IPS-NIHi11 (cell line): ENCODE measurements at places on chromosomes 3 and 15.

DNA sequence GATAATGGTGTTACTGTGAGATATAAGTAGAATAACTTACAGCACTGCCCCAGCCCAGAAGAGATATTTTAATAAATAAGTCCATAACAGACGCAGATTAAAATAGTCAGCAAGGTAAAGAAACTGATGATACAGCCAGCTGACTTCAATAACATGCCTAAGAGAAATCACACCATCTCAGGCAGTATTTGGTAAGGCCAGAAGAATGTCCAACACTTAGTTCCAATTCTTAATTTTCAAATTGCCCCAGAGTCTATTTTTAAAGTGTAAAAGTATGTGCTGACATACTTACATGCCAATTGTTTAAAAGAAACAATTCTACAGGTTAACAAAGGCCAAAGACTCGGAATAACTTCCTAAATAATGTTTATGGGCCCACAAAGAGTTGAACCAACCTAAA is 1.6 kb downstream of the GNB4 start:
- no peak for DNase-seq

- DNase-seq: no peak
Measured at GRCh38 chr3:140748903-140749302, 71.0 kb downstream of the TRIM42 start.

DNA sequence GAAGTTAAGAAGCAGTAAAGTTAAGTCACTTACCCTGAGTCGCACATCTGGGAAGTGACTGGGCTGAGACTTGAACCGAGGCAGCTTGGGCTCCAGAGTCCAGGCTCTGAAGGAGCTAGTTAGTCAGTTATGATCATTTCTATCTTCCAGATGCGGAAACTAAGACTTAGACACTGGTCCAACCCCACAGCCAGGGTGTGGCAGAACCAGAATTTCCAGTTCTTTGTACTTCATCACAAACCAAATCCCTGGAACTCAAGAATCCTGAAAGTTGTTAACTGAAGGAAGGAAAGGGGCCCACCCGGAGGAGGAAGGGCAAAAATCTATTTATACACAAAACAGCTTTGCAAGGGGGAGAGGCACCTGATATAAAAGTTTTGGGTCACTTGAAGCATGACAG is 389.9 kb downstream of the SHQ1 start:
- no peak for DNase-seq

GRCh38 chr3:88219138-88219792 is 69.5 kb downstream of the C3orf38 start:
- DNase-seq: peak; percentile 80

GRCh38 chr3:127585163-127585812 is 5.2 kb downstream of the TPRA1 start:
- no peak for DNase-seq

DNA sequence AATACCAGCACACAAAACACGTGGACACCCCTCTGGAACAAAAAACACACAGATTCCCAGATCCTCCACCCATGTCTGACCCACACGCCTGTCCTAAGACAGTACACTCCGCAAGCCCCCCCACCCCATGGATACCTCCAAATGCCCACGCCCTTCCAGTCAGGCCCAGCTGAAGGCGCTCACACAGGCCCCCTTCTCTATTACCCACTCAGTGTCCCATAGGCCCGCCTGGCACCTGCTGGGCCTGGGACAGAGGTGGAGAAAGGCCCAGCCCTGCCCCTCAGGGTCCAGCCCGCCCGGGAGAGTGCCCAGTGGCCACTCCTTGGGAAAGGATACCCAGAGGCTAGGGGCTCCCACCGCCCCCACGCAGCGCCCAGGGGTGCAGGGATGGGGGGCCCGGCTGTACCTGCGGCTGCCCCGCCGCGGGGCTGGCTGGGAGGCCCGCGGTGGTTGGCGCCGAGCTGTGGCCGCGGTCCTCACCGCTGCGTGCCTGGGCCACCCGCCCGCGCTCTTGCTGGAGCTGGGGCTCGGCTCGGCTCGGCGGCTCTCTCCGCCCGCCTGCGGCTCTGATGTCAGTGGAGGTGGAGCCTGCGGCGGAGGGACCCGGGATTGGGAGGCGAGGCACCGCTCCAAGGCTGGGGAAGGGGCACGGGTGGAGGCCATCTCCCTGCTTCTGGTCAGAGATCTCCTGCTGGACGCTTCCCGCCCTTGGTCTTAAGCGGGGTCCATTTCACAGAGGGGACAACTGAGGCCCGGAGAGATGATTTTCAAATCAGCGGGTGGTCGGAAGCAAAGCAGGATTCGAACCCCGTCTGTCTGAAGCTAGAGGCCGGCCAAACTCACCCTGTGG is at the start of gene CAMK1:
Gene CAMK1, minus strand, starts transcription at position 522 of the 850 bp plus-strand sequence. CDS start 2,198 bp downstream, outside the sequence.
- peak; percentile 95 for DNase-seq

DNA sequence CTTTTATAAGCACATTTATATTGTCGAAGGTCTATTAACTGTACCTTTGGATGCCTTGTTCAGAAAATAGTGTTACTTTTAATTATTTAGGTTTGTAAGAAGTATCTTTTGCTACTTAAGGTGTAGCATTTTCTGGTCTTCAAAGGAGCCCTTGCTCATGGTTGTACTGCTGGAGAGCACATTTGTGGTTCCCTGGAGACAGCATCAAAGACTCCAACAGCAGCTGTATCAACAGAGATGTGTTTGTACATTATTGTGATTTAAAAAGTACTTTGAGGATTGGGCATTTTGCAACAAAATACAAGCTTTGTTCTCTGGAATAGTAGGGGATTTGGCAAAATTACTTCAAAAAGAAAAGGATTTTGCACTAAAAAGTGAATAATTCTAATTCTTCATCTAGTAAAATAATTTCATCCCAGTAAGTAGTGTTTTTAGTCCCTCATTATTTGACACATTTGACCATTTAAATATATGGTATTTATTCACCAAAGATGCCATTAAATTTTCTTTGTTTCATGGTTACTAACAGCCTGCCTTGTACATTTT is 16.5 kb downstream of the TBC1D23 start:
- DNase-seq: no peak

DNA sequence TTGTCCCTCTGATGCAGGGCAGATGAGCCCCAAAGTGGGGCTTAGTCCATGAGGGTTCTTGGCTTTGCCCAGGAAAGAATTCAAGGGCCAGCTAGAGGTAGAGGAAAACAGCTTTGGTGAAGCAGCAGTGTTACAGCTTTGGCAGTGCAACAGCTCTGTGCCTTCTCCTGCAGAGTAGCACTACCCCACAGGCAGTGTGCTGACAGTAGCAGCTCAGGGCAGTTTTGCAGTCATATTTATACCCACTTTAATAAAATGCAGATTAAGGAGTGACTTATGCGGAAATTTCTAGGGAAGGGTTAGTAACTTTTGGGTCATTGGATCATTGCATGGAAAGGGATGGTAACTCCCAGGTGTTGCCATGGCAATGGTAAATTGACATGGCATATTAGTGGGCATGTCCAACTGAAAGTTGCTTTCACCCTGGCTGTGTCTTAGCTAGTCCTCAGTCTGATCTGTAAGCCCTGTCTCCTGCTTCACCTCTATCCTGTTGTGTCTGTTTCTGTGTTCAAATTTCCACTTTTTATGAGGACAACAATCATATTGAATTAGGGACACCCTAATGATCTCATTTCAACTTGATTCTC is 241.3 kb upstream of the C2CD4B start:
- no peak for DNase-seq

GRCh38 chr15:71048913-71049675 is 66.2 kb upstream of the THSD4 start:
- DNase-seq: no peak

DNA sequence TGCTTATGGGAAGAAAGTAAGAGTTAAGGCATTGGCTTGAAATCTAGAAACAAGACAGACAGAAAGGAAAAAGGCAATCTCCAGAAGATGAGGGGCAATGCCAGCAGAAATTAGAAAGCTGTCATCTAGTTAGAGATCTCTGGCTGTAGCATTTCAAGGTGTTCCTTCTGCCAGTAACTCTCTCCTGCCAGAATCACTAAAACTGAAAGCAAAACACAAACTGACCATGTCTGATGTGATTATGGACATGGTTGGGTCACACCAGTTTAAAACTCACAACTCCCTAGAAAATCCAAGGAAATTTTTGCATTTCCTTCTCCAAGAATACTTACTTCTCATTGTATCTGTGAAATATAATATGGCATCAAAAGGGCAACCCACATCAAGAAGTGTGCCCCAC is 82.9 kb downstream of the LDHAL6B start:
- no peak for DNase-seq

- no peak for DNase-seq
Measured at GRCh38 chr3:160810362-160811236, 54.6 kb downstream of the PPM1L start.

- DNase-seq: no peak
Measured at GRCh38 chr3:179682426-179683080, 29.7 kb downstream of the USP13 start.

GRCh38 chr15:44792715-44793114 is 56.4 kb downstream of the TRIM69 start:
- DNase-seq: no peak

- DNase-seq: no peak
Measured at GRCh38 chr3:193822492-193823212, 229.6 kb downstream of the OPA1 start.

DNA sequence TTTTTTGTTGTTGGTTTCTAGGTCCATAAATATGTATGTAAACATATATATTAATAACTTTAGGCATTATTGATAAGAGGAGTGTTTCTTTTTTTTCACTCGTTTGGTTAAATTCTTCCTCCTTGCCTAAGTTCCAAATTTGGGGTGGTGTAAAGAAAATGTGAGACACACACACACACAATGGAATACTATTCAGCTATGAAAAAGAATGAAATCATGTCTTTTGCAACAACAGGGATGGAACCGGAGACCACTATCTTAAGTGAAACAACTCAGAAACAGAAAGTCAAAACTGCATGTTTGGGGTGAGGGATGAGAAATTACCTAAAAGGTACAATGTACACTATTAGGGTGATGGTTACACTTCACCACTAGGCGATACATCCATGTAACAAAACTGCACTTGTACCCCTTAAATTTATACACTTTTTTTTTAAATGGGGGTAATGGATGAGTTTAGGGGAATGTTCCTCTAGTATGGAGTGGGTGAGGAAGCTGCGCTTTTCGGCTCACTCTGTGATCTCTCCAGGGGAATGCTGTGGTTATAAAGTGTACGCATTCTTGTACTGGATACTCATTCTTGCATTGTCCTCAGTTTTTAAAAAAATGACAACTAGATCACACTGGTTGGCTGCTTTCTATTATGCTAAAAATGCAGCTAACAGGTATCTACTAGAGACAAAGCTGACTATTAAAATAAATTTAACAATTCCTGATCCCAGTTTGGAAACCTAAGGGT is 50.8 kb upstream of the PPARG start:
- DNase-seq: no peak

GRCh38 chr3:121096953-121097352 is 188.9 kb downstream of the STXBP5L start:
- no peak for DNase-seq

DNA sequence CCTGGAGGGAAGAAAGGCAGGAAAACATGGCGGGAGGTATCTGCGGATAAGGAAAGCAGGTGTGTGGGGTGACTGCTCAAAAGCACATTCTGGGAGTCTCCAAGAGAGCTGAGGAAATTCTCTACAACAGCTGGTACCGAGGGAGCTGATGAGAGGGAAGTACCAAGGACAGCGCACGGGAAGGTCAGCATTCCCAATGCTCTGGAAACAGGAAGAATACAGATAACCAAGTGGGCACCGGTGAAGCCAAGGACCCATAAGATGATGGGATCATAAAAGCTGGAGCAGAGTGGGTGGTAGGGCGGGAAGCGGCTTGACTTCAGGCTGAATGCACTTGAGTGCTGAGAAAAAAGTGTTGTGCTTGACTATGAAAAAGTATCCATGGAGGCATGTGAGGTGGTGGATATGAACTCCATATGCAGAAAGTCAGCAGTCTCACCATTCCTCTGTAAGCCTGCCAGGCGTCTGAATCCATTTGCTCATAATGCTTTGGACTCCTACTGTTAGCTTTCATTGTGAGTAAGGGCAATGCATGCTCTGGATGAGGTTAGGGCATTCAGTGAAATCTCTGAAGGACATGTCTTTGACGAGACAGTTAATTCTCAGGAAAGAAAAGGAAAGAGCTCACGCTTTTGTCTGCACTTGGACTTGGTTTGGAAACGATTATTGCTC is 215.5 kb downstream of the NR1D2 start:
- DNase-seq: peak; percentile 58

GRCh38 chr3:101879102-101879501 is 29.8 kb downstream of the NFKBIZ start:
- DNase-seq: no peak

- no peak for DNase-seq
Measured at GRCh38 chr3:154921351-154921750, 158.8 kb upstream of the MME start.

DNA sequence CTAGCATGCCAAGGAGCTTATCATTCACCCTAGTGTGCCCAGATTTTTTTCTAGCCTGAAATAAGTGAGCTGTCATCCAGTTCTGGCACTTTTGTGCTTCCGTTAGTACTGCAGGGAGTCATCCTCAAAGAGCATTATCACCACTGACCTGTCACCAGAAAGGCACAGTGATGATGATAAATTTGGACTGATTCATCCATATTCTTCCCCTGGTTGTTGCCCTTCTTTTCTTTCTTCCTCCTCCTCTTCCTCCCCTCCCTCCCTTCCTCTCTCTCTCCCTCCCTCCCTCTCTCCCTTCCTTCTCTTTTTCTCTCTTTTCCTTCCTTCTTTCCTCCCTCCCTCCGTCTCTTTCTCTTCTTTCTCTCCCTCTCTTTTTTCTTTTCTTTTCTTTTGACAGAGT is 21.3 kb downstream of the SLC35G2 start:
- DNase-seq: no peak

DNA sequence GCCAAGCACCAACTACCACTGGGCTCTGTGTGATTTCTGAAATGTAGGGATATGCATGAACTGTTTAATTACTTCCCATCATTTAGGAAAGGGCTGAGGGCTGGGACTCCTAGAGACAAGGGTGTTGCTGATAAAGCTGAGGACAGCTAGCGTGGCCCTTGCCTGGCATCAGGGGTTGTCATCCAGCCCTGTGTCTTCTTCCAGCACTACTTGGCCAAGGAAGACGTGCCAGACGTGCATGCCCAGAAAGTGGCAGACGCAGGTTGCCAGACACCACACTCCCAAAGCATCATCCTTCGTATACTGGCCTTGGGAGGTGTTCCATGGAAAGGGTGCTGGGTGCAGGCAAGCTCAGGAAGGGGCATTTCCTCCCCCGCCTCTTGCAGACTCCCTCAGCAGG is 64.8 kb downstream of the LRIG1 start:
- no peak for DNase-seq

- DNase-seq: no peak
Measured at GRCh38 chr15:62253294-62253693, 88.2 kb upstream of the C2CD4B start.

- DNase-seq: peak; percentile 33
Measured at GRCh38 chr3:56799251-56799882, 2.4 kb downstream of the ARHGEF3 start.
